H9 (cell line): ENCODE measurements at places on chromosomes 7 and 10. TPM values are rescaled to one million over a fixed set of nuclear protein-coding genes. Genes with fewer than 3 reads are reported as not detected.

DNA sequence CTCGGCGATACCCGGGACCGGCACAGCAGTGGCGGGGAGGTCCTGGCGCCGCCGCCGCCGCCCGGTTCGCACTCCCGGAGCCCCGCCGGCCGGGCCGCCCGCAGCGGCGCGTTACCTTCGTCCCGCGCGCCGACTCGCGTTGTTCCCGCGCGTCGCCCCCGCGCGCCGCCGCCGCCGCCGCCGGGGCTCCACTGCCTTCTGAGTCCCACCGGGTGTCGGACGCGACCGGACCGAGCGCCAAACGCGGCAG, at the start of gene EZH2:
Gene EZH2 (minus strand): TSS at position 243 of the 250 bp plus-strand sequence. CDS start 36,993 bp downstream, outside the sequence.
- peaks cover 1% of the 10 kb centered on the region; the same call in 2 of the 3 replicates for H3K36me3 ChIP-seq
- DNase-seq: no peak
- no peaks in the 10 kb centered on the region for H3K4me1 ChIP-seq
- H3K4me3 ChIP-seq: peak within 1 kb of the TSS; percentile 97
- no peak within 1 kb of the TSS for H3K27ac ChIP-seq
- no peaks in the 10 kb centered on the region for H3K27me3 ChIP-seq

GRCh38 chr10:29608062-29608461, 26.7 kb downstream of the SVIL start:
- no peaks in the 10 kb centered on the region for H3K27me3 ChIP-seq
- H3K4me3 ChIP-seq: no peak overlapping the region
- H3K36me3 ChIP-seq: peaks cover 14% of the 10 kb centered on the region
- peaks cover 3% of the 10 kb centered on the region; the same call in 1 of the 2 replicates for H3K4me1 ChIP-seq
- no peak overlapping the region for H3K27ac ChIP-seq
- no peak for DNase-seq

DNA sequence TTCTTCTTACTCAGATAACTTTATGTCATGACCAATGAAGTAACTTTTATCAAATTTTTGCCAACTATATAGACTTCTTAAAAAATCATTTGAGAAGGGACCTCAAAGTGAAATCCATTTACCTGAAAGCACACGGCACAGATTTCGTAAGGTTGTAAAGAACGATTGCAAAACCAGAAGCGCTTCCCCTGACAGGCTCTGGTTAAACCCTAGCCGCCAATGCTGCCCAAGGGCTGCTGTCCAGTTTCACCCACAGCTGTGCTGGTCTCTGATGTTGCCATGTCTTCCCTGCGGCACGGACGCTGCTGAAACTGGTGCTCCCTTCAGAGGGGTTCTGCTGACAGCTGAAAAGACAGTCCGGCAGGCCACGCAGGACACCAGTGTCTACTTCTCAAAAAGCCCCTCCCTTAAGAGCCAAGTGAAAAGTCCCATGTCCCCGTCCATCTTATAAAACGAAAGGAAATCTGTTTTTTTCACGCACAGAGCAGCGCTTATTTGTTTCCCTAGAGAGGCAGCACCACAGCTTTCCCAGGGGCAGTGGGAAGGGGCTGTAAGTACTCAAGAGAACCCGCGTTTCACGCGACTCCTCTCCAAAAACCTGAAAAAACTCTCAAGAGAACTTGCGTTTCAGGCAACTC, 32.5 kb downstream of the GNA12 start:
- DNase-seq: no peak
- H3K36me3 ChIP-seq: peaks cover 4% of the 10 kb centered on the region
- H3K27ac ChIP-seq: no peak overlapping the region
- no peaks in the 10 kb centered on the region for H3K27me3 ChIP-seq
- peaks cover 19% of the 10 kb centered on the region; the same call in 1 of the 2 replicates for H3K4me1 ChIP-seq
- H3K4me3 ChIP-seq: no peak overlapping the region

DNA sequence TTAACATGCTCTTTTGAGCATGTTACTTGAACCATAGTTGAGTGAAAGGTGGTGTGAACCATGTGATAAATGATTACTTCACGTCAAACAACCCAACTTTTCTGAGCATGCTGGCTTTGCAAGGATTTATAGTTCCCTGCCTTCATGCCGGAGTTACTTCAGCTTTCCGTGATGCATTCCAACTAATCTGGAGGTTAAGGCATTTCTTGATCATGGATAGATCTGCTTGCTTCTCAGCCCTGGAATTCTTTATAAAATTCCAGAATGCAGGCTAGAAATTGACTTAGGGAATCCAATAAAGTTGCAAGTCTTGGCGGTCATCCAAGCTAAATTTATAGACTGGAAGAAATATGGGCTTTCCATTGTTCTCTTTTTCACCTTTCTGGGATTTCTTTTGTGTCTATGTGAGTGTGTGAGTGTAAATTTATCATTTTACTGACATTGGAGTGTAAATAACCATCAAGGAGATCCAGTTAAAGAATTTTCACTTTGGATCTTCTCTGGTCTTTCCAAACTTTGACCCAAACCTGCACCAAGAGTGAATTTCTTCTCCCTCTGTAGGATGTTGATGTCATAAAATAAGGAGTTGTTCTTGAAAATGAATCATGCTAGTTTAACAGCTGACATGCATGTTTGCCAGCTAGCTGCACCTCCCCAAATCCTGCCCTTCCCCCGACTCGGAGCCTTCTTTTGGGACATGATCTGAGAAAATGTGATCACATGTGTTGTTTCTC, 289.0 kb downstream of the TWIST1 start:
- no peak overlapping the region for H3K4me3 ChIP-seq
- H3K27me3 ChIP-seq: no peaks in the 10 kb centered on the region
- H3K4me1 ChIP-seq: no peaks in the 10 kb centered on the region
- H3K36me3 ChIP-seq: no peaks in the 10 kb centered on the region
- H3K27ac ChIP-seq: no peak overlapping the region
- no peak for DNase-seq

DNA sequence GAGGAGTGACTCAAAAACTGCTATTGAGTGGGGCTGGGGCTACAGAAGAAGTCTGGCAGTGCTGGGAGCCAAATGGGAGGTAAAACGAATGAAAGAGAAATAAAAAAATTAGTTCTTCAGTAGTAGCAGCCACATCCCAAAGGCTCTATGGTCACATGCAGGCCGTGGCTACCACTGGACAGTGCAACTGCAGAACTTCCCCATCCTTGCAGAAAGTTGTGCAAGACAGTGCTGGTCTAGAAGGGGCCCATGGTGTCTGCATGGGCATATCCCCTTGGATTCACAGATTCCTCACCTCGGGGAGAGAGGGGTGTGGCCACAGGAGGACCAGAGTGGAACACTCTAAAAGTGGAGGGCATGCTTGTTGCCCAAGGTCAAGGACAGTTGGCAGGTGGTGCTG, 47.6 kb downstream of the RPS24 start:
- H3K4me1 ChIP-seq: no peaks in the 10 kb centered on the region
- DNase-seq: no peak
- no peak overlapping the region for H3K27ac ChIP-seq
- no peak overlapping the region for H3K4me3 ChIP-seq

GRCh38 chr10:133009218-133009950, 67.0 kb upstream of the CFAP46 start:
- no peak for DNase-seq
- no peak overlapping the region for H3K27ac ChIP-seq
- H3K27me3 ChIP-seq: no peaks in the 10 kb centered on the region
- no peaks in the 10 kb centered on the region for H3K36me3 ChIP-seq

- H3K4me1 ChIP-seq: no peaks in the 10 kb centered on the region; the same call in 1 of the 2 replicates
- no peaks in the 10 kb centered on the region for H3K27me3 ChIP-seq
- no peaks in the 10 kb centered on the region for H3K36me3 ChIP-seq
- H3K27ac ChIP-seq: no peak overlapping the region
- H3K4me3 ChIP-seq: no peak overlapping the region
Measured at GRCh38 chr10:60531006-60531405, 141.3 kb upstream of the ANK3 start.

GRCh38 chr7:12990440-12990839, 303.0 kb downstream of the ARL4A start:
- H3K4me1 ChIP-seq: no peaks in the 10 kb centered on the region; the same call in 1 of the 2 replicates
- H3K27me3 ChIP-seq: no peaks in the 10 kb centered on the region
- H3K36me3 ChIP-seq: no peaks in the 10 kb centered on the region
- no peak overlapping the region for H3K27ac ChIP-seq
- DNase-seq: no peak

GRCh38 chr10:100829097-100829870, 83.5 kb upstream of the SLF2 start:
- H3K36me3 ChIP-seq: no peaks in the 10 kb centered on the region
- H3K4me1 ChIP-seq: no peaks in the 10 kb centered on the region
- H3K27ac ChIP-seq: no peak overlapping the region
- no peak for DNase-seq

DNA sequence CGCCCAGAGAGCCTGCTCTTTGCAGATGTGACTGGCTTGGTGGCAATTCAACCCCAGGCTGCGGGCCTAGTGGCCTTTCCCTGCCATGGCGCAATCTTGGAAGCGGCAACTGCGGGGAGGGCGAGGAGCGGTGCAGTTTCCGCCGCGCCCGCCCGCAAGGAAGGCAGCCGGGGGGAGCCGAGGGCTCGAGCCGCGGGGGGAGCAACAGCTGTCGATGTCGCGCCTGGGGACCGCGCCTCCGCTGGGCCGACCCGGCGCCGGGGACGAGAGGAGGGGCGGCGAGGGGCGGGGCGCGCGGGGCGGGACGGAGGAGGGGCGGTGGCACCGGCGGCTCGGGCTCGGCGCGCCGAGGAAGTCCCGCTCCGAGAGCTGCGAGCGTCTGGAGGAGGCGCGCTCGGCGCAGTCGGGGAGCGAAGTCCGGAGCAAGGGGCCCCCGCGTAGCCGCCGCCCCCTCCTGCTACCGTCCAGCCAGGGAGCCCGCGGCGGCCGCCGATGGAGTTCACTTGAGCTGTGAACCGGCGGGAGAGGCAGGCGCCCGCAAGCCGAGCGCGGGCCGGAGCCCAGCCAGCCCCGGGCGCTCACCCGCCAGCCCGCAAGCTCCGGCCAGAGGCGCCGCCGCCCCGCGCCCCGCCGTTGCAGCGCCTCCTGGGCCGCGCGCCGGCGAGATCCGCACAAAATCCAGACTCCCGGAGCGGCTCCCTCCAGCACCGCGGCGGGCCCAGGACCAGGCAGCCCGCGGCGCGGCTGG, 438.1 kb upstream of the GALNT17 start:
- H3K36me3 ChIP-seq: peaks cover 2% of the 10 kb centered on the region
- peak; percentile 77 for DNase-seq
- peaks cover 8% of the 10 kb centered on the region; the same call in 1 of the 2 replicates for H3K27me3 ChIP-seq

DNA sequence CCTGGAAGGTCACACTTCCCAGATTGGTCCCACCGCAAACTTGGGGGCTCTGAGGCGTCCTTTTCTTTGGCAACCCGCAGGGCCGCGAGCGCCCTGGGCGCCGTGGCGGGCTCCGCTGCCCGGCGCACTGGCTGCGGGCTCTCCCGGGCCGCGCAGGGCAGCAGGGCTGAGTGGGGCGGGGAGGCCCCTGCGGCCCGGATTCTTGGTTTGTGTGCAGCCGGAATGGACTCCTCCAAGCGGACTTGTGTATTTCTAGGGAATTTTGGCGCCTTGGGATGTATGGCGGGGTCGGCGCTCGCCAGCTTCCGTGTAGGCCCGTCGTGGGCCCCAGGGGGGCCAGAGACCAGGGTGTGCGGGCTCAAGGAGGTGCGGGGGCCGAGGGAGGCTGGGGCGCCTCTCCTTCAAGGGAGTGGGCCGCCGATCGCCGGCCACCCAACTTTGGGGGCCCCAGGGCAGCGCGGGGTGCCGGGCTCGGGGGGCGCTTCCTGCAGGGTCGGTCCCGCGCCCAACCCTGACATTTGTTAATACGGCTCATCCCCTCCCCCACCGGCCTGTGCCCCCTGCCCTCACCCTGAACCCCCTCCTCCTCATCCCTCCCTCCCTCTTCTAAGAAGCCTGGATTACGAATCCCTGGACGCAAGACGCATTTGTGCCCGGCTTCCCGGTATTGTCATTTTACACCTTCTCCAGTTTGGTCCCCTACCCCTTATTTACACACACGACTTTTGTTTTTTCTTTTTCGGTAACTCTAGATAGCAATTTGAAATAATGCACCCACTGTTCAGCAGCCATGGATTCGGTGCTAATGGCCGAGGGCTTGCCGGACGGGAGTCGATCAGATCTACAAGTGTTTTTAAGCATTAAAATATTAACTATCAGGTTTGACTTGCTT, 2.5 kb downstream of the TCF7L2 start:
- H3K4me3 ChIP-seq: peak overlapping the region; percentile 98
- no peak for DNase-seq
- peaks cover 23% of the 10 kb centered on the region for H3K36me3 ChIP-seq
- peaks cover 7% of the 10 kb centered on the region for H3K4me1 ChIP-seq
- H3K27me3 ChIP-seq: no peaks in the 10 kb centered on the region
- H3K27ac ChIP-seq: peak overlapping the region; percentile 96

- no peak overlapping the region for H3K27ac ChIP-seq
- no peaks in the 10 kb centered on the region for H3K4me1 ChIP-seq
- no peak for DNase-seq
- no peaks in the 10 kb centered on the region for H3K27me3 ChIP-seq
- H3K4me3 ChIP-seq: no peak overlapping the region
Measured at GRCh38 chr10:27068217-27068891, 31.9 kb downstream of the ANKRD26 start.

GRCh38 chr7:84154991-84155781, 39.4 kb downstream of the SEMA3A start:
- peaks cover 3% of the 10 kb centered on the region; the same call in 1 of the 2 replicates for H3K4me1 ChIP-seq
- H3K4me3 ChIP-seq: no peak overlapping the region
- H3K27me3 ChIP-seq: no peaks in the 10 kb centered on the region

DNA sequence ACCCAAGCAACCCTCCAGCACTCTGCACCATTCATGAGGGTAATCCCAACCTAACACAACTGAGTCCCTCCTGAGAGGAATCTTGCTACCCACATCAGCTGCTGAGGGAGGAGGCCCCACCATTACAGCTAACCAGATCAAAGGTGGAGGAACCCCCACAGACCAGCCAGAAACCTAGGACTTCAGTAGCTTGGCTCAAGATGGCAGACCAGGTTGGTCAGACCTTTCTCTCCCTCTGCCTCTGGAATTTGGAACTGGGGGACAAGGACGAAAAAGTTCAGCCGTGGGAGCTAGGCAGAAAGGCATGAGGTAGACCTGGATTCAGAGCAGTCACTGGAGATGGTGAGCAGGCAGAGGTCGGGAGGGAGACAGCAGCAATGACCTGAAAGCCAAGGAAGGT, 101.3 kb upstream of the CACUL1 start:
- H3K4me3 ChIP-seq: no peak overlapping the region
- no peaks in the 10 kb centered on the region for H3K36me3 ChIP-seq

DNA sequence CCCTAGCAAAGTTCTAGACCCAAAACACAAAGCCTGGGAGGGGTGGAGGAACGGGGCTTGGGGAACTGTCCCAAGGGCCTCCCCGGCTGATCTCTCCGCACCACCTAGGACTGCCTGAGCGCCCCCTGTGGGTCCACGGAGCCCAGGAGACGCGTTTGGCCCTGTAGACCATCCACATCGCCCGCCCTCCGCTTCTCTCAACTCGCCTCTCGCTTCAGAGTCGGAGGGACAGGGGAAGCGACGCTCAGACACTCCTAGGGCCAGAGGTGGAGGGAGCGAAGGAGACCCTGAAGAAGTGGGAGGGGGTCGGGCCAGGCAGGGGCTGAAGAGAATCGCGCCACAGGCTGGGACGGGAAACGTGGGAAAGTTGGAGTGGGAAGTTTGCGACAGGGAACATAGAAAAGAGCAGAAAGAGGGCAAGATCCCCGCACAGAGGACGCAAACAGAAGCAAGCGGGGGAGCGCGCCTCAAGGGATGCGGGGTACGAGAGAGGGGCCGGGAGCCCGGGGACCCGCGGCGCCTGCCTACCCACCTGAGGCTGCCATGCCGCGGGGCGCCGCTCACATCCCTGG, 378 bp downstream of the PIK3AP1 start:
- H3K27me3 ChIP-seq: no peaks in the 10 kb centered on the region
- peak overlapping the region; percentile 92 for H3K4me3 ChIP-seq
- peak; percentile 83 for DNase-seq

- DNase-seq: no peak
- H3K4me1 ChIP-seq: peaks cover 6% of the 10 kb centered on the region; the same call in 1 of the 2 replicates
- H3K27me3 ChIP-seq: no peaks in the 10 kb centered on the region
Measured at GRCh38 chr7:132546366-132547127, 29.7 kb downstream of the PLXNA4 start.

The CYP3A5 gene
- total RNA-seq: 0.22 TPM in 1 of 2 replicates, not detected in the other

The FEZF1 gene
- total RNA-seq: 37.8 and 41.5 TPM in 2 replicates

The FBXW4 gene
- 40.6 and 41.6 TPM in 2 replicates for total RNA-seq

The RBP3 gene
- not detected in 2 replicates for total RNA-seq

The EN2 gene
- 0.07 and 0.15 TPM in 2 replicates for total RNA-seq

The UTF1 gene
- total RNA-seq: 31.5 and 38.6 TPM in 2 replicates

The KIF20B gene
- total RNA-seq: 59.1 and 59.7 TPM in 2 replicates
